Fibroblast of the conjunctiva (primary cell): ENCODE measurements at places on chromosomes 5 and 9.

- no peak for DNase-seq
Observed at GRCh38 chr9:3947859-3948438, 351.9 kb downstream of the GLIS3 start.

GRCh38 chr9:136237486-136238341 is 7.9 kb downstream of the QSOX2 start:
- no peak for DNase-seq

DNA sequence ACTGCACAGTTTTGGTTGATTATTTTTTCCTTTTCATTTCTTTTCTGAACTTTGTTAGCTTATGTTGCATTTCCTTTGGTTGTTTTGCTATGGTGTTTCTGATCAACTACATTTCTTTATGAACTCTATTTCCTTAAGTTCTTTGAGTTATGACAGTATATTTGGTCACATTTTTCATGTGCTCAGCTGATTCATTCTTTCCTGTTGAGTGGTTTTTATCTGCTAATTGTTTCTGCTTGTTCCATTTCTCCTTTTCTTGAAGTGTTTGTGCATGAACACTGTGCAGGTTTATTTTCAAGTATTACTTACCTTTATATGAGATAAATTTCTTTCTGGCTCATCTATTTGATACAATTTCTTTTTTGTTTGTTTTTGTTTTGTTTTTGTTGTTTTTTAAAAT is 50.9 kb upstream of the MACIR start:
- DNase-seq, result no peak

GRCh38 chr5:115396081-115396480 is 99.6 kb upstream of the CCDC112 start:
- DNase-seq, result no peak

GRCh38 chr5:44257221-44257620 is 132.0 kb downstream of the FGF10 start:
- no peak for DNase-seq

DNA sequence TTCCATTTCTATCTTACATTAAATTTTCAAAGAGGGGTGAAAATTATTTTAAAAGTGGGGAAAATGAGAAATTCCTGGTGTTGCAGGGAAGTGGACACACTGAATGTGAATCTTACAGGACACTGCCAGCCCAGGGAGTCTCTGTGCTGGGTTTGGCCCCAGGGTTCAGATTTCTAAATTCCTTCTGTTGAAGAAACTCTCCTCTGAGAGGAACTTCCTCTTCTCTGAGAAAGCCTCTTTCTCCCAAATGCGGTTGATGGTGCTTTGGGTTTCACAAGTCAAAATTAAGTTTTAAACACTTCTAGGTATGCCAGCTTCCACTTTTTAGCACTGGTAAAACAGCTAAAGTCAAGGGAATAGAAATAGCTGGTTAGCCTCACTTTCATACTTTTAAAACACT is 317.9 kb upstream of the ITGA1 start:
- DNase-seq, result no peak
